Fibroblast of lung (primary cell): ENCODE measurements at places on chromosomes 11 and 22.

- H3K4me1 ChIP-seq: no peaks in the 10 kb centered on the region
- no peaks in the 10 kb centered on the region for H3K36me3 ChIP-seq
- H3K27ac ChIP-seq: no peak overlapping the region
- no peaks in the 10 kb centered on the region for H3K27me3 ChIP-seq
- H3K4me3 ChIP-seq: no peak overlapping the region
- DNase-seq: peak; percentile 12
Measured at GRCh38 chr11:101721270-101721669, 137.5 kb upstream of the TRPC6 start.

DNA sequence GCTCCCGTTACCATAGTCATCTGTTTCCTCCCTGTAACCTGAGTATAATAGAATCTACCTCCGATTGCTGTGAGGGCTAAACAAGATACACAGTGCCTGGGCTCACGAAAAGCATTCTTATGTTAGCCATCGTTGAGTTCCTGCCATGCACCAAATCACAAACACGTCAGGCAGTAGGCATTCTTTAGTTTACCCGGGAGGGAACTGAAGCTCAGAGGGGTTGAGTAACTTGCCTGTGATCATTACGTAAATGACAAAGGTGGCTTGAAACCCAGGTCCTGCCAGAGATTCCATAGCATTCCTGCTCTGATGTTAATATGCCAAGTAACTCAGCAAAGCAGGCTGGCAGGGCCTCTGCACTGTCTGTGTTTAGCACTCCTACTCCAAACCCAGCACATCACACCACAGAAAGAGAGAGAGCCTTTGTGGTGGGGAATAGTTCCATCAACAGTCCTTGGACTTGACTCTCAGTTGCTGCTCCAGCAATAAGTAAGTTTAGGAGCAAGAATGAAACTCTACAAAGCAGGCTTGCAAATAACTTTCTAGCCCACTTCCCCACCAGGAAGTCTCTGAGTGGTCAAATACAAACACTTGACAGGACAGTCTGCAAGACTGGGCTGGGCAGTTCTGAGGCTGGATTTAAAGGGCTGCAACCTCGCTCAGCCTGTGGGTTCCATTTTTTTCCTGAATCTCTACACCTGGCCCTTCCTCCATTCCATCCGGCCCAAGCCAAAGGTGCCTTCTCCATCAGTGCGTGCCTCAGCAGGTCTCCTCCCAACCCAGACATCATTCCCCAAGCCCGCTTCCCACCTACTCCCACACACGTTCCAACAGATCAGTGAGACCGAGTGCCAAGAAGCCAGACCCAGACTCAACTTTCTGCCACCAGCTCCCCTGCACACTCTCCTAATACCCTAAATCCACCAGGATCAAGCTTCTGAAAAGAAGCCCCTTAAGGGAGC, 1.1 kb downstream of the SCN2B start:
- H3K4me3 ChIP-seq: peak overlapping the region; percentile 34
- no peak overlapping the region for H3K27ac ChIP-seq
- no peaks in the 10 kb centered on the region for H3K36me3 ChIP-seq
- peak; percentile 62 for DNase-seq
- no peaks in the 10 kb centered on the region for H3K4me1 ChIP-seq

DNA sequence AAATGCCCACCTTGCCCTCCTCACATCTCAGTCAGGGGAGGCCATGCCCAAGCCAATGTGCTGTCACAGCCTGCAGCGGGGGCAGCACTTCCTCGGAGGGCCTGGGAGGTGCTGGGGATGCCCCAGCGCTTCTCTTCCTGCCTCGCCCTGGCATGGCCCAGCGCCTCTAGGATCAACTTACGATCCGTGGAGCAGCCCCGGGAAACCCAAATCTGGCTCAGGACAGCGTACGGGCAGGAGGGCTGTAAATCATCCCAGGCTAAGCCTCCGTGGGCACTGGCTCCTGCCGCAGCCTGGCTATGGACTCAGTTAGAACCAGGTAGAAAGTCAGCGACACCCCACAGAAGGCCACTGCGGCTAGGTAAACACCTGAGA, 60.9 kb upstream of the EMID1 start:
- no peak overlapping the region for H3K4me3 ChIP-seq
- no peaks in the 10 kb centered on the region for H3K36me3 ChIP-seq
- no peak for DNase-seq
- H3K27me3 ChIP-seq: no peaks in the 10 kb centered on the region

DNA sequence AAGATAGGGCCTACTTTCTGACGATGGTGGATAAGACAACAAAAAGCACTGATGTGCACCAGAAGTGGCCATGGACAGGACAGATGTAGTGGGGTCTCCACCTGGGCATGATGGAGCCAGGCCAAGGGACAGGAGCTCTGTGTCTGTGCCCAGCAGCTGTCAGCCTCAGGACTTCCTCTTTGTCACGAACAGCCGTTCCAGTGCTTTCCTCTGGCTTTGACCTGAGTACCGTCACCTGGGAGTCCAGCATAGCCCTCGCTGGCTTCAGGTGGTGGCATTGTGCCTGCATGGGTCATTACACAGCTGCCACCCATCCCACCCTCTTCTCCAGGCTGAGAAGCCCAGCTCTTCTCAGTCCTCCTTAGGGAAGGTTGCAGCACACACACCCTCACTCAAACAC, 137.8 kb downstream of the GRIK4 start:
- H3K4me1 ChIP-seq: no peaks in the 10 kb centered on the region
- no peaks in the 10 kb centered on the region for H3K36me3 ChIP-seq
- H3K27me3 ChIP-seq: no peaks in the 10 kb centered on the region
- no peak overlapping the region for H3K27ac ChIP-seq

- no peak overlapping the region for H3K4me3 ChIP-seq
- no peaks in the 10 kb centered on the region for H3K4me1 ChIP-seq
- H3K27ac ChIP-seq: no peak overlapping the region
- DNase-seq: no peak
- H3K27me3 ChIP-seq: no peaks in the 10 kb centered on the region
Measured at GRCh38 chr11:97398246-97398645, 1008.4 kb downstream of the JRKL start.

DNA sequence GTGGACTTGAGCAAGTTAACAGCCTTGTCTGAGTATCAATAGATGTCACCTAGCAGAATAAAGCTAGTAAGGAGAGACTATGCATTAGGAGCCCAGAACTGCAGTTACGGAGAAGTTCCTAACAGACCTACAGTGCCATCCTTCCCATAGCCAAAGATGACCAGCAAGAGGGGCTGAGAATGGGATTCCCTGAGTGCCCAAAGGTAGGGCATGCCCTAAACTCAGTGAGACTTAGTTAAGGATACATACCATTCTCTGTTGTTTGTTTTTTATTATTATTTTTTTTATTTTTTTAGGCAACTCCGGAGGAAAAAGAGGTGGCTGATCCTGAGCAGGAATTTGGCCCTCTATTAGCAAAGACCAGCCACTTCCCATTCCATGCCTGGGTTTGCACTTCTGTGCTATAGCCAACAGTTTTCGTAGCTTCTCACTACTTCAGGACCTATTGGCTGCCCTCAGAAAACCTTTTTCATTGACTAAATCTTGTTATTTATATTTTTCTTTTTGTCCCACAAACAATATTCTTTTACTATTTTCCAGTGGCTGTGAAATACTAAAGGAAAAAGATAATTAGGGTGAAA, 33.3 kb upstream of the CCDC34 start:
- no peak for DNase-seq
- H3K4me3 ChIP-seq: no peak overlapping the region
- peaks cover 4% of the 10 kb centered on the region for H3K4me1 ChIP-seq
- no peaks in the 10 kb centered on the region for H3K27me3 ChIP-seq

DNA sequence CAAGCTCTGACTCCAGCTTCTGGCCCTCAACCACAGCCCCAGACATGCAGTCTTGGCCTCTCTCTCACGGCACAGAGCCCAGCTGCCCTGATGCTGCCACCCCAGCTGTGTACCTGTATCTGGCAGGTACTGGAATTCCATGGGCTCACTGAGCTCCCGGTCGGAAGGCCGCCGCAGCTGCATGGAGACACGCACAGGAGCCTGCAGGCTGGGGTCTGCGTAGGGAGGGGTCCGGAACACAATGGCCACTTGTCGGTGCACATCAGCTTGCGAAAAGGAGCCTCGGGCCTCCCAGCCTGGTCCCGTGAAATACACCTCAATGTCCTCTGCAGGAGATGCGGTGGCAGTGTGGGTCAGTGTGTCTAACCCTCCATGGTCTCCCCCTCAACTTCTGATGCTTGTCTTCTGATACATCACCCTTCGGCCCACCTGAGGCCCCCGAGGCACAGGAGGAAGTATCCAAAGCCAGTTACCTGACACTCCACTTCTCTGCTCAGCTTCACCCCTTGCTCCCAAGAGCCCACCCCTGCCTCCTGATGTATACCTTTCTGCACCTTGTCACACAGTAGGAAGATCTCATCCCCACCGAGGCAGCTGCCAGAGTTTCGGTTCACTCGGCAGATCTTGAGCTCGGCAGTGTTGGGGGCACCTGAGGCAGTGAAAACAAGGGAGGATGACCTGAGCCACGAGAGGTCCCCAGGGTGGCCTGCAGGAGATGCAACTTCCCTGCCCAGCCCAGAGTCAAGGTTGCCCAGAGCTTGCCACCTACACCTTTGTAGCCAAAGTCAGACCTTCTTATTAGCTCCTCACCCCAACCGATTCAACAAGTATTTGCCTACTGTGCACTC, 4.3 kb downstream of the RELA start:
- H3K36me3 ChIP-seq: peaks cover 49% of the 10 kb centered on the region
- H3K4me3 ChIP-seq: no peak overlapping the region
- no peak overlapping the region for H3K27ac ChIP-seq
- no peaks in the 10 kb centered on the region for H3K27me3 ChIP-seq
- DNase-seq: no peak

- no peaks in the 10 kb centered on the region for H3K4me1 ChIP-seq
- no peaks in the 10 kb centered on the region for H3K36me3 ChIP-seq
- H3K27me3 ChIP-seq: no peaks in the 10 kb centered on the region
- H3K4me3 ChIP-seq: no peak overlapping the region
- no peak for DNase-seq
- H3K27ac ChIP-seq: no peak overlapping the region
Measured at GRCh38 chr22:29128891-29129807, 56.3 kb downstream of the KREMEN1 start.

GRCh38 chr11:82458761-82459160, 274.9 kb downstream of the FAM181B start:
- no peaks in the 10 kb centered on the region for H3K27me3 ChIP-seq
- H3K36me3 ChIP-seq: no peaks in the 10 kb centered on the region
- DNase-seq: no peak
- no peak overlapping the region for H3K4me3 ChIP-seq
- H3K27ac ChIP-seq: no peak overlapping the region

DNA sequence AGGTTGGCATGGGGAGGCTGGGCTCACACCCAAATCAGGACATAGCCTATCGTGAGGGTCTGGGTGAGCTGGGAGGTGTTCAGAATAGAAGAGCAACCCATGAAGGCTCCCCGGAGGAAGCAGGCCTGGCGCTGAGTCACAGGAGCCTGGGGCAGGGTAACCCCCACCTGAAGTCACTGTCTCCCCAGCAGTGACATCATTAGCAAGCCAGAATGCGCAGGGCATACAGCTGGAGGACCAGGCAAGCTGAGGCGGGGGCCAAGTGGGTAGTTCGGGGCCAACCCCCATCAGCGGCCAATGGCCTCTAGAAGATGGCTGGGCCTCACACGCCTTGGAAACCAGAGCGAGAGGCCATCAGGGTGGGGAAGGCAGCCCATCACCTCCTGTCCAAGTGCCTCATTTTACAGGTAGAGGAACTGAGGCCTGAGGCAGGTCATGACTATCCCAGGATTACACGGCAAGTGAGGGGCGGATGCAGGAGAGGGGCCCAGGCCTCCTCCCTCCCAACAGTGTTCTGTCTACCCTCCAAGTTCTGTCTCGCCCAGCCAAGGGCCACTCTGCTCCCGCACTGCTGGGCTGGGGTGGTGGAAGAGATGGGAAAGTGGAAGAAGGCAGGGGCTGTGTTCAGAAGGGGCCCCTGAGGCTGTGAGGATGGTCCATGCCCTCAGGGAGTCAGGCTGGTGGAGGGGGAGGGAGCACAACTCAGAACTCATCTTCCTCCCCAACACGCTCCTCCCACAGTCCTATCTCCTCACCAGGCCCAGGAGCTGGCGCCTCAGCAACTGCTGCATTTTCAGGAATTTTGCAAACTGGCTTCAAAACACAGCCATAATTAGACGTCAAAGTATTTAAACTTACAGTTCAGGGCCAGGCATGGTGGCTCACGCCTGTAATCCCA, 24.6 kb downstream of the RPL3 start:
- peaks cover 16% of the 10 kb centered on the region for H3K4me1 ChIP-seq
- H3K4me3 ChIP-seq: no peak overlapping the region
- H3K36me3 ChIP-seq: no peaks in the 10 kb centered on the region
- no peak for DNase-seq
- no peak overlapping the region for H3K27ac ChIP-seq

- DNase-seq: no peak
- no peaks in the 10 kb centered on the region for H3K27me3 ChIP-seq
- no peak overlapping the region for H3K4me3 ChIP-seq
- H3K36me3 ChIP-seq: no peaks in the 10 kb centered on the region
Measured at GRCh38 chr22:49005557-49005956, 822.1 kb downstream of the BRD1 start.

DNA sequence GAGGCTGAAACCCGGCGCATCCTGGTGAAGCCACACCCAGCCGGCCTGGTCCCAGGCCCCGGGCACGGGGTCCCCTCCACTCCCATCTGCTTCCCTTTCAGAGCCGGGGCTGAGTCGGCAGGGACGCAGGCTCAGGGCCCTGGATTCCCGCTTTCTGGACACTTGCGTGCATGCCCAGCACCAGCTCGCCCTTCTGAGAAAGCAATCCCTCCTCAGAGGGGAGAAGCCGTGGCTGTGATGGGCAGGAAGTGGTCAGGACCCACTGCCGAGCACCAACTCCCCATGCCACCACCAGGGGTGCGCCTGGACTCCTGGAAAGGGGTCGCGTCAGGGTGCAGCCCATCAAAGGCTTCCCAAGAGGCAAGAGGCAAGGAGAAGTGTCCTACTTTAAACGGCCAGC, 15.1 kb downstream of the CDKN1C start:
- no peak overlapping the region for H3K27ac ChIP-seq
- no peaks in the 10 kb centered on the region for H3K36me3 ChIP-seq
- no peaks in the 10 kb centered on the region for H3K4me1 ChIP-seq
- no peak for DNase-seq
- H3K27me3 ChIP-seq: peaks cover 8% of the 10 kb centered on the region

DNA sequence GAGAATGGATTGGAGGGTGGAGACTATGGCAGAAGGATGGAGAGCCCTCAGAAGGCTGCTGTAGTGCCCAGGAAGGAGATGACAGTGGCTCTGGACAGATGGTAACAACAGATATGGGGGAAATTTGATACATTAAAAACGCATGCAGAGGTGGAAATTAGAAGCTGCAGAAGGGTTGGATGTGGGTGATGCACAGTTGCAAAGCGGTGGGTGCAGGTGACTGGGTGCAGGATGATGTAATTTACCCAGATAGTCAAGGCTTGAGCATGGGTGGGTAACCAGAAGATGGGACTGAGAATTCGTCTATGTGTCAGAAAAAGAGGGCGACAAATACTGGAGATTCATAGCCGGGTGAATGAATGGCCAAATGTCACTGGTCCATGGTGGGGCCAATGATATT, 570.3 kb downstream of the MN1 start:
- no peak overlapping the region for H3K27ac ChIP-seq
- no peaks in the 10 kb centered on the region for H3K36me3 ChIP-seq
- H3K4me3 ChIP-seq: no peak overlapping the region
- DNase-seq: no peak

DNA sequence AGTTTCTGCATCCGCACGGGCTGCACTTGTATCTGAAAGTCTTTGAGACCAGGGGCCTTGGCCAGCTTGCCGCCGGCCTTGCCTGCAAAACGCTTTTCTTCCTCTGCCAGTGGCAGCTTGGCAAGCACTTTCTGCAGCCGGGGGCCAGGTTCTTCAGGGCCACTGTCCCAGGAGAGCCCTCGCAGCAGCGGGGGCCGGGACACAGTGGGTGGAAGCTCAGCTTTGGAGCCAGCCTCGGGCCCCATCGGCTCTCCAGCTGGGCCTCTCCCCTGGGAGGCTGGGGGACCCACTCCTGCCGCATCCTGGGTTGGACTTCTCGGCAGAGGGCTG, 57.5 kb upstream of the LYVE1 start:
- no peak overlapping the region for H3K27ac ChIP-seq
- no peaks in the 10 kb centered on the region for H3K4me1 ChIP-seq
- H3K36me3 ChIP-seq: peaks cover 11% of the 10 kb centered on the region
- no peak for DNase-seq
- H3K27me3 ChIP-seq: no peaks in the 10 kb centered on the region
